SJSA1 (cell line): ENCODE measurements at places on chromosomes 6 and 20. TPM values are rescaled to one million over a fixed set of nuclear protein-coding genes. Genes with fewer than 3 reads are reported as not detected.

The NOX3 gene
- not detected in 2 replicates for total RNA-seq

GRCh38 chr6:160024152-160024551 lies 55.3 kb downstream of the IGF2R start:
- no peak for DNase-seq

- no peak for DNase-seq
Measured at GRCh38 chr6:11918739-11919605, 93.1 kb upstream of the HIVEP1 start.

The SLC32A1 gene
- total RNA-seq = not detected in 2 replicates

GRCh38 chr20:58212636-58213035 lies 15.8 kb downstream of the ANKRD60 start:
- no peak for DNase-seq
